ENCODE measurements at places on chromosomes 4 and X. TPM values are rescaled to one million over a fixed set of nuclear protein-coding genes. Genes with fewer than 3 reads are reported as not detected.

The MAGEA6 gene
- polyA plus RNA-seq, result not detected

The COL25A1 gene
- 0.06 TPM for polyA plus RNA-seq

- no peak overlapping the region for H3K27ac ChIP-seq
- peak; percentile 49 for DNase-seq
- H3K36me3 ChIP-seq, result peaks cover 1% of the 10 kb centered on the region
- no peaks in the 10 kb centered on the region for H3K4me1 ChIP-seq
- H3K4me3 ChIP-seq, result no peak overlapping the region
Measured at GRCh38 chrX:135931644-135932487, 38.4 kb downstream of the SAGE1 start.

- peaks cover 3% of the 10 kb centered on the region for H3K27me3 ChIP-seq
- H3K4me3 ChIP-seq, result no peak overlapping the region
- DNase-seq, result no peak
- no peak overlapping the region for H3K27ac ChIP-seq
Measured at GRCh38 chrX:76155786-76156185, 17.1 kb upstream of the PBDC1 start.

GRCh38 chr4:118335324-118335723 is 17.5 kb downstream of the PRSS12 start:
- H3K4me3 ChIP-seq, result no peak overlapping the region
- DNase-seq, result peak; percentile 21
- H3K36me3 ChIP-seq, result no peaks in the 10 kb centered on the region

DNA sequence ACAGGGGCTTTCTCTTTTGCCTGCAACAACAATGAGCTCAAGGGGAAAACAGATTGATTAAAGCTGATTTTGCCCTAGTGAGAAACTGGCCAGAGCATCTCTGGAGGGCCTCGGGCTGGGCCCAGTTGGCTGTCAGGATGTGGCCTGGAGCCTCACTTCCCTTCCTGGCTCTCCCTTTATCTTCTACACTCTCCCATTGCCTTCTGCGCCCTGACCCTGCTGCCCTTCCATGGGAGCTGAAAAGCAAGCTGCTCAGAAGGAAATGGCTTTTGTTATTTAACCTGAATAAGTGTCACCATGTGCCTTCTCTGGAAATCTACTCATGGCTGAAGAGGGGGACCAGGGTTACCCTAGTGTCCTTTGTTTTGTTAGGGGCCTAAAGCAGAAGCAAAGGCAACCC is 43.8 kb downstream of the NHSL2 start:
- H3K27ac ChIP-seq, result no peak overlapping the region
- H3K4me1 ChIP-seq, result no peaks in the 10 kb centered on the region
- no peak for DNase-seq
- no peak overlapping the region for H3K4me3 ChIP-seq
- H3K36me3 ChIP-seq, result no peaks in the 10 kb centered on the region
- H3K27me3 ChIP-seq, result peaks cover 6% of the 10 kb centered on the region
